Fibroblast of skin of scalp (primary cell): ENCODE measurements at places on chromosomes 12 and 14.

GRCh38 chr12:50765095-50765911 is 1.4 kb downstream of the ATF1 start:
- DNase-seq = peak; percentile 25

- DNase-seq = peak; percentile 68
Measured at GRCh38 chr12:8742501-8742900, 44.7 kb downstream of the RIMKLB start.

DNA sequence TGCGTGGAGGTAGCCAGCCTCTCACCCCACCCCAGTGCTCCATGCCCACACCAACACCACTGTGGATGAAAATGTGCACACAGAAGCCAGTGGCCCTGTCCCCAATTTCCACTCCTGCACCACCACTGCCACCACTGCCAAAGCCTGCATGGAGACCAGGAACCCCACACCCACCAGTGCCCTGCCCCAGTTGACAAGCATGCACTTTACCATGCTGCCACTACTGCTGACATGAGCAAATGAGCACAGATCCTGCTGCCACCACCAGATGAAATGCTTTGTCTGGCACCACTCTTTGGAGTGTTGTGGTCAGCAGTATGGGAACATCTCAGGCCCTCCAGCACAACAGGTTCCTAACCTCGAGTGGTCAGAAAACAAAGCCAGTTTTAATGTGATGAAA is 104.1 kb downstream of the ATXN7L3B start:
- no peak for DNase-seq

DNA sequence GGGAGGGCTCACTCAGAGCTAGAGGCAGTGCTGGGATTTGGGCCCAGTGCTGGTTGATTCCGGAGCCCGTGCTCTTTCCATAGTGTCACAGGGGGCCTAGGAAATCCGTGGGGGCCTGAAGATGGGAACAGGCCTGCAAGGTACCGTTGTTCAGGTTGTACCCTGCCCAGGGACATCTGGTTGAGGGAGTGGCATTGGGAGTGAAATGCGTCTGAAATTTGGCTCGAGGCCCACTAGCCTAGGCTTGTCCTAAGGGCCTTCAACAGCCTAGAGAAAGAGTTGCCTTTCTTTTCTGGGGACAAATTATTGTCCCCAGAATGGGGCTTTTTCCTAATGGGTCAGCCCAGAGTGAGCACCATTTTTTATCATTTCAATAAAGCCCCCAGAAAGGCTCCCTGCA is 26.4 kb upstream of the FAM222A start:
- DNase-seq = no peak

DNA sequence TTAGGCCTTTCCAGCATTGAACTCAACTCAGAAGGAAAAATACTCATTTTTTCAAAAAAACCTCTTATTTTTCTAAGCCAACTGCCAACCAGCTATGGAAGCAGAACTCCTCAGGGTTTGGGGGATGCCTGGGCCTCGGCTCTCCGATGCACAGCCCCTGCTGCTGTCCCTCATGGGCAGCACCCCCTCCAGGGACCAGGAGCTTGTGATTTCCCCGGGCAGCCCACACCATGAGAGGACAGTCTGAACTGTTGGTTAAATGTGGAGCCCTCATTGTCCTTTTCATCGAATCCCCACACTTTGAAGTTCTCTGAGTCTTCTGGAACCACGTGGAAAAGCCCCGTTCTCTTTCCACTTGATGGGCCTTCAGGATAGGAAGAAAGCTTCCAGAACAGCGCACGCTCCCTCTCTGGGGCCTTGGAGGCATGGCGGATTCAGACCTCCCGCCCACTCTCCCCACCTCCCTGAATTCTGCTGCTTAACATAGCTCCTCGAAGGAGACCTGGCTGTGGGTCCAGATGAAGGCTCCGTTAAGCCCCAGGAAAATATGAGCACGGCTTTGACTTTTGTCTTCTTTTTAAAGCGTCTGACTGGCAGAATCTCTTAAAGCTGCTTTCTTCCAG is 156.6 kb downstream of the CALM1 start:
- no peak for DNase-seq
